ENCODE measurements at places on chromosomes 11 and 22.

- H3K4me3 ChIP-seq = peak overlapping the region; percentile 36
- no peak for DNase-seq
- H3K27me3 ChIP-seq = no peaks in the 10 kb centered on the region
Observed at GRCh38 chr11:27217948-27218420, 145.0 kb downstream of the CCDC34 start.

GRCh38 chr11:70796648-70797227 is 398.4 kb downstream of the CTTN start:
- no peaks in the 10 kb centered on the region for H3K4me1 ChIP-seq
- H3K36me3 ChIP-seq = peaks cover 34% of the 10 kb centered on the region
- no peak for DNase-seq
- no peak overlapping the region for H3K4me3 ChIP-seq

DNA sequence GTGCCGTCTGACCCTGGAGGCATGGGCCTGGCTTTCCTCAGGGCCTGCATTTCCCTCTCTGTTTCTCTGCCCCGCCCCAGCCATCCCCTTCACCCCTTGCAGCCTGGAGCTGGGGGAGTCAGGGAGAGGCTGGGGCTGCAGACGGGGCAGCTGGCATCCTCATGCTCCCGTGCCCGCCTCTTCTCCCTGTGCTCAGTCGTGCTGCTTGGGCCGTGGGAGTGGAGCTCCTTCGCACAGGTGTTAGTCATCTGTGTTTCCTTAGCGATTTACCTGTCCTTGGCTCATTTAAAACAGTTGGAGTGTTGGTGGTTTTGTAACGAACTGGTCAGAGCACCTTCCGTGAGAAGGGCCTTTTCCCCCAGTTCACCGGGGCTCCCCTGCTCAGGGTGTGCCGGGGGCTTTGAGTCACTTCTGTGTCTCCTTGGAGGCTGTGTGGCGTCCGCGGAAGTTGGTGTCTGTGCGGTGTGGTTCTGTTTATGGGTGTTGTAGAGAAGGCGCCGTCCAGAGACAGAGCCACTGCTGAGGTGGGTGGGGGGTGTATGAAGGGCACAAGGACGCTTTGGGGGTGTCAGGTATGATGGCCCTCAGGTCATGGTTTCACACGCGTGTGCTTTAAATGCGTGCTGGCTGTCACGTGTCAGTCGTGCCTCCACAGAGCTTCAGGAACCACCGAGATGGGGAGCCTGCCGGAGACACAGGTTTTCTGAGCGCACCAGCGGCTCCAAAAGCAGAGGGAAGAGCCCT is 19.5 kb downstream of the BRSK2 start:
- H3K4me3 ChIP-seq = no peak overlapping the region
- no peaks in the 10 kb centered on the region for H3K4me1 ChIP-seq
- no peaks in the 10 kb centered on the region for H3K36me3 ChIP-seq
- DNase-seq = no peak
- no peaks in the 10 kb centered on the region for H3K27me3 ChIP-seq
- no peak overlapping the region for H3K27ac ChIP-seq

DNA sequence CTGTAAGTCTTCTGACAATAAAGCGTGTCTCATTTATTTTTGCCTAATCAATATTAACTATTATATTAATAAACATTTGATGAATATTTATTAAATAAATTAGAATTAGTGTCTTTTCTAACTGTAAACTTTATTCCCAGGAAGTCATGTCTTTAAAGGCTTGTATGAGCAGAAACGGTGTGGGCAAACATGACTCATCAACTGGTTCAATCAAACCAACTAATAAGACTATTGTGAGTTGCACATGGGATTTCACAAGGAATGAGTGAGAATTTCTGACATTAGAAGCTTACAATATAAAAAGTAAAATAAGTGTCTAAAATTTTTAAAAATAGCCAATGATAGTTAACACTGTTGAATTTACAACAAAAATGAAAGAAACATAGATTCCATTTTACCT is 259.2 kb upstream of the CTSC start:
- no peaks in the 10 kb centered on the region for H3K27me3 ChIP-seq
- no peaks in the 10 kb centered on the region for H3K36me3 ChIP-seq
- no peaks in the 10 kb centered on the region for H3K4me1 ChIP-seq
- H3K27ac ChIP-seq = no peak overlapping the region
- no peak overlapping the region for H3K4me3 ChIP-seq
- DNase-seq = no peak
